ENCODE measurements at places on chromosomes 1 and 21. TPM values are rescaled to one million over a fixed set of nuclear protein-coding genes. Genes with fewer than 3 reads are reported as not detected.

Gene ZNF593OS
- not detected for total RNA-seq

- no peak for DNase-seq
Measured at GRCh38 chr1:56320464-56321149, 258.8 kb downstream of the PLPP3 start.

Gene GSTM5
- total RNA-seq: not detected

- peak; percentile 44 for DNase-seq
Measured at GRCh38 chr1:116574581-116575291, 3.9 kb upstream of the CD58 start.

Gene GTF2B
- 18.3 TPM for total RNA-seq

- DNase-seq: no peak
Measured at GRCh38 chr21:23858878-23859277, 1748.4 kb downstream of the MRPL39 start.

DNA sequence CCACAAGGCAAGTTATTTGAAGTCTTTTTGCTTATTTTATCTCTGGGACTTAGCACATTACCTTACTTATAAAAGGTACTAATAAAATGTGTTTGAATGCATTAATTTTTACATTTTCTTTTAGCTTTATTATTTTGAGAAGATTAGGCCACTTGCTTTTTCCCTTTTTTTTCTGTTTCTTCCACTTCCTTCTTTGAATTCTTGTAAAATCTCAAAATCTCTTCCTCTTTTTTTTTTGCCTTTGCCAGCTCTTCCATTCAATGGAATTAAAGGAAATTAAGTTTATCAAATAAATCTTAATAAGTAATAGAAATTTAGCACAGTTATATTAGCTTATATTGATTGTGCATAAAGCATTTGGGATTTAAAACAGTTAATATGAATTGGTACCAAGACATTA is 260.9 kb downstream of the SRGAP2C start:
- no peak for DNase-seq

Gene TNNT2
- total RNA-seq: 4.8 TPM

DNA sequence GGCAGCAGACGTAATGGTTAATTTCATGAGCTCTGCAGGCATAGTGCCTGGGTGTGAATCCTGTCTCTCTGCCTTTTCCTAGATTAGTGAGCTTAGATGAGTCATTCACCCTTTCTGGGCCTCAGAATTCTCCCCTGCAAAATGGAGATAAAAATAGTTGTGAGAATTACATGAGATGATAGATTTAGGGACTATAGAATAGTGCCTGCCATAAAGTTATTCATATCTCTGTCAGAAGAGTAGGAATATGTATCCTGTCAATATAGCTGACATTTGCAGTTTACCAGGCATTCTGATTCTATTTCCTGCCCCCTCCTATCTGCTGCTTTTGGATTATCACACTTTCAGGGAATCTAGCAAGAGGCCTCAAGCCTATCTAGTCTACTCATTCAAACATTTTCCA is 112.0 kb downstream of the PDE4B start:
- DNase-seq: no peak

DNA sequence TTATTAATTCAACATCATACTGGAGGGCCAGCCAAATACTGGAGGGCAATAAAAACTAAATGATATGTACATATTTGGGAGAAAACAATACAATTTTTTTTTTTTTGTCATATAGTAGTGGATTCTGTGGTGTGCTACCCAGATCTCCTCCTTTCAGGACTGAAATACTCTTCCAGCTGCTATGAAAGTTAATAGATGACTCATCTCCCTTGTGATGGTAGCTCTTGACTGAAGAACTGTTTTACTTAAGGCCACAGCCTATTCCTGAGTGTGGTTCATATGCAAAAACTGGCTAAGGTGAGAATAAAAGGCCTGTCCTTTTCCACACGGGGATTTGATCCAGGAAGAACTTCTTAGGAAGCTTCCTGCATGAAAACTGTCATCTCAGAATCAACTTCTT is 307.9 kb downstream of the HLX start:
- no peak for DNase-seq

Data from PC-9 (cell line).